ENCODE measurements at places on chromosomes 16 and 17.
A peak's percentile ranks its signal among the peaks of the same experiment; 100 is the strongest.

DNA sequence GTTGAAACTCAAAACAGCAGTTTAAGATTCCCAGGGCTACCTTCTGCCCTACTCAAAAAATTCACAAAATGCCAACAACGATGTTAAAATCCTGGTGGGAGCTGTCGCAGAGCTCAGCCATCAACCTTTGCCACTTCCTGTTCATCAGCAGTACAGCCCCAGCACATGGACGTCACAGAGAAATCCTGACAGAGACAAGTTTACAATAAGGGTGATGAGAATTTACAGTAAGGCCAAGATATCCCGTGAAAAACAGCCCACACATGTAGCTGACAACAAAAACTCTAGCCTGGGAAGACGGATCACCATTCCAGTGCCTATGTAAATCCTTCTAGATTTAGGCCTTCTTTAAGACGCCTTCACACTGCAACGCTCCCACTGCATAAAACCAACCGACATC is 18.8 kb downstream of the USP22 start:
- DNase-seq, result no peak

DNA sequence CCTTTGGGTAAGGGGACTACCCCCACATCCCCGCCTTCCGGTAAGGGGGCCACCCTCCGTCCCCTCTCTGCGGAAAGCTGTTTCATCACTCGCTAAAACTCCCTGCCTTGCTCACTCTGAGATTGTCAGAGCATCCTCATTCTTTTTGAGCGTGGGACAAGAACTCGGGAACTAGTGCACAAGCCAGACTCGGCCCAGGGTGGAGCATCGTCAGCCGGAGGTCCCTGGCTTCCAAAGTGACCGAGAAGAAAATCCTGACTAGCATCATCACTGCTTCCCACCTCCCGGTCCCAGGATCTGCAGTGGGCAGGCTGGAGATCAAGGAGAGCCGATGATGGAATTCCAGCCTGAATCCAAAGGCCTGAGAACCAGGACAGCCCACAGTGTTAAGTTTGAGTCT is 380.3 kb downstream of the SEC14L1 start:
- no peak for DNase-seq

DNA sequence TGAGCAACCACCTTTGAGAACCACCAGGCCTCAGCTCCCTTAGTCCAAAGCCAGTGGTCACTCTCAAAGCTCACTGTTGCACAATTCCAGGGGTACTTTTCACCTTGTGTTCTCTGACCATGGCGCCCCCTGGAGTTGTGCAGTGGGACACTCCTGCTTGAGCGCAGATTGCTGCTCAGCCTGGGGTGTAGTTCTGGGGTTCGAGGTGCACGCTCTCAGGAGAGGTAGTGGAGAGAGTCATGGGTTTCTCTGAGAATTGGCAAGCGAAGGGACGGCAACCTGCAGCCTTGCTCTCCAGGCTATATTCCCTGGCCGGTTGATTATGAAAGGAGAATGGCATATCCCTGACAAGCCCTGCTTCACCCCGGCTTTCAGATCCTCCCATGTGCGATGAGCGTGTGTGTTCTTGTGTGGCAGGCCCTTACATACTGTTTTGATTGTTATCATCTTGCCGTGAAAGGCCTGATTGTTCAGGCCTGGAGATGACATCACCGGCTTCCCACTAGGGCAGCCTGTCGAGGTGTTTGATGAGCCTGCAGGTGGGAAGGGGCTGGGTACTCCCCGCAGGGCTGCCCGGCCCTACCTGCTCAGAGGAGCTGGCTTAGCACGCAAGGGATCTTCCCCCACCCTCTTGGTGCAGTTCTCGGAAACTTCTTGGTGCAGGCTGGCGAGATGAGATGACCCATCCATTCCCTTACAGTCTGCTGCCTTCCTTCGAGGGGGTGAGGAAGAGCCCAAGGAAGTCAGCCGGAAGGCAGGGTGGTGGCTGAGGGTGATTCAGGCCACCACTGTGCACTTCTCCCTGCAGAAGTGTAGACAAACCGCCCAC is 431.2 kb downstream of the SLC39A11 start:
- no peak for DNase-seq

DNA sequence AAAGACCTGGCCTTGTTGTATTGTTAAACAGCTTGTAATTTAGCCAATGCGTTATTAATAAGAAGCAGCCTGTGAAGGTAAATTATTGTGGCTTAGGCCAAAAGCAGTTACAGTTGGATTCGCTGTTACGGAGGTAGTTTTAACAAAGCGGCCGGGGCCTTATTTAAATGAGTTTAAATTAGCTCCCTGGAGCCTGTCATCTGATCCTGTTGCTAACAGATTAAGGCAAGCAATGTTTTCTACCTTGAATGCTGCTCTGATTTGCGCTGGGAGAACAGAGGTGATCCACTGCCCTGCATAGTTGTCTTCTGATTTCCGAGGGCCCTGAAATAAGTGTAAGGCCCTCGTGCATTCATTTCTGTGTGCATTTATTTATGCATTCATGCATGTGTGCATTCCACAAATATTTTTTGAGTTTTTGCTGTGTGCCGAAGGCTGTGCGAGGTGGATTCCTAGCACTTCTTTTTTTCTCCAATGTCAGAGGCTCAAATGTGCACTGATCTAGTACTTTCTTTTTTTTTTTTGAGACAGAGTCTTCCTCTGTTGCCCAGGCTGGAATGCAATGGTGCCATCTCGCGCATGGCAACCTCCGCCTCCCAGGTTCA is 10.9 kb downstream of the SEC14L5 start:
- no peak for DNase-seq

- no peak for DNase-seq
Measured at GRCh38 chr17:36942019-36942599, 4.8 kb downstream of the LHX1 start.

- DNase-seq, result no peak
Measured at GRCh38 chr17:75637143-75637538, 3.9 kb downstream of the SMIM5 start.

DNA sequence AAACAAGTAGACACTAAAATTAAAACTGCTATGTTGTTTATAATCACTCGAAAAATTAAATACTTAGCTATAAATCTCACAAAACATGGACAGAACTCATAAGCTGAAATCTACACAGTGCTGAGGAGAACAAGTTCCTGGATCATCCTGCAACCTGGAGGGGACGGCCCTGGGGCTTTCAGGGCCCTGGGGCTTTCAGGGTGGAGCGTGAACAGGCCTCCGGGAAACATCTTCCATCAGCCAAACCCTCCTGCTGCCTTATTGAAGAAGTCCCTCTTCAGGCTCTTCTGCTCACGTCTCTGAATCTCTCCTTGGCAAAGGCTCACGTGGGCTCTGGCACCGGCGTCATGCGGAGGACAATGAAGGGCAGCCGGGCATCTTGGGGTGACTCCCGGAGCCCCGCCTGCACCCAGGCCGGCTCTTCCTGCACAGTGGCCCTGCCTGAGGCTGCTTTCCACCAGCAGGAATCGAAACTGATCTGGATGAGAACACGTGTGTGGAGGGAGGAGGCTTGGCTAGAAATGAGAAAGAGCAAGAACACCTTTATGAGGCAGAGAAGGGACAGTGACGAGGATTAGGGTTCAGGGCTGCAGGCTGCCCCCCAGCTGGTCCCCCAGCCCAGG is 127.3 kb downstream of the CDRT15L2 start:
- no peak for DNase-seq

DNA sequence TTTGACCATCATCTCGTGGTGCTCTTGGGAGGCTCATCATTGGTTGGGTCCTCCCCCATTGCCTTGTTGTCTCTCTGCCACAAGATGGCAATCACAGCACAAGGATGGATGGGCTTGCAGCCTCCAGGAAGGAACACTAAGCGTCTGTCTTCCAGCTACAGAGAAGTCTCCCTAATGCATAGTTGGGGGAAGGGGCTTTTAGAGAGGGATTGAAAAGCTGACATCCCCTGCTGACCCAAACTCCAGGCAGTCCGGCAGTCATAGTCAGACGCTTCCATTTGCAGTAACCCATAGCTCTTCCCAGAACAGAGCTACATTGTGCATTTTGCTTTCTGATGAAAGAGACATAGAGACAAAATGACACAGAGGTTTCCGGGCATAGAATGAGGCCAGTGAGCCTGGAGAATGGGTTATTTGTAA is 111.4 kb downstream of the UTP18 start:
- no peak for DNase-seq

GRCh38 chr16:23959072-23959751 is 123.4 kb downstream of the PRKCB start:
- DNase-seq, result no peak

GRCh38 chr17:1820528-1821252 is 9.0 kb downstream of the SMYD4 start:
- DNase-seq, result peak; percentile 9

DNA sequence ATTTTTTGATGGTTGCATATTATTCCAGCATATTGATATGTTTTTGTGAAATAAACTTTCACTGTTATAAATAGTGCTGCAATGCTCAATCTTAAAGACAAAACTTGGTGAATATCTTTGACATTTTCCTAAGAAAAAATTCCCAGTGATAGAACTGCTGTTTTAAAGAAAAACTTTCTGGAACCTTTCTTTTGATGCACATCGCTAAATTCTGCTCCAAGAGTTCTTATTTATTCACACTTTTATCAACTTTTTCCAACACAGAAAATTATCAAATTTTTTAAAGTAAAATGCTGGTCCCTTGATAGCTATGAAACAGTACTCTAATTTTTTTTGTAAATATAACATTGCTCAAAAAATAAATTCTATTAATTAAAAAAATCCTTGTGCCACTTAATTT is 196.6 kb downstream of the HS3ST3A1 start:
- DNase-seq, result no peak

GRCh38 chr16:85522842-85523601 is 90.1 kb upstream of the GSE1 start:
- no peak for DNase-seq

DNA sequence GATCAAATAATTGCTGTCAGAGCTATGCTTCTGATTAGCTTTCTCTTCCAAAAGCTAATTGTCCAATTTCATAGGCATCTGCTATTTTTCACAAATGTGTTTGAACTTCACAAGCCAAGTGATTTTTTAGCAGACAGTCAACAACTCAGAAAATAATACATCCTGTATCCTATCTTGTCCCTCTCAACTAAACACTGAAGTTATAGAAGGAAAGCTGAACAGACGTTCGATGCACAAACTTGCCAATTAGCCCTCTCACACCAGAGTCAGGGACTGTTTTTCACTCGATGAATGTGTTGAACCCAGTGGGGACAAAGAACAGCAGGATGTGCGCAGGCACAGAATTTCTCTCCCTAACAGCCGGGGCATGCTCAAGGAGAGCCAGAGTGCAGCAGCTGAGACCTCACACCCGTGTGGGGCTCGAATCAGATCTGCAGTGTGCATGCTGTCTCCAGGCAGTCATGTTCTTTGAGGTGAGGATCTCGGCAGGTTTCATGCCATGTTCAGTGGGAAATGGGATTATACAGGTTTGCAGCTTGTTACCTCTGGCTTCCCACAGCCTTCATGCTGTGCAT is 246.7 kb upstream of the SDK2 start:
- DNase-seq, result no peak

GRCh38 chr16:84121007-84121406 is 4.3 kb upstream of the MBTPS1 start:
- DNase-seq, result no peak

- no peak for DNase-seq
Measured at GRCh38 chr17:74532115-74532514, 840 bp upstream of the CD300LB start.

- no peak for DNase-seq
Measured at GRCh38 chr17:34547453-34548063, 31.8 kb upstream of the TMEM132E start.

DNA sequence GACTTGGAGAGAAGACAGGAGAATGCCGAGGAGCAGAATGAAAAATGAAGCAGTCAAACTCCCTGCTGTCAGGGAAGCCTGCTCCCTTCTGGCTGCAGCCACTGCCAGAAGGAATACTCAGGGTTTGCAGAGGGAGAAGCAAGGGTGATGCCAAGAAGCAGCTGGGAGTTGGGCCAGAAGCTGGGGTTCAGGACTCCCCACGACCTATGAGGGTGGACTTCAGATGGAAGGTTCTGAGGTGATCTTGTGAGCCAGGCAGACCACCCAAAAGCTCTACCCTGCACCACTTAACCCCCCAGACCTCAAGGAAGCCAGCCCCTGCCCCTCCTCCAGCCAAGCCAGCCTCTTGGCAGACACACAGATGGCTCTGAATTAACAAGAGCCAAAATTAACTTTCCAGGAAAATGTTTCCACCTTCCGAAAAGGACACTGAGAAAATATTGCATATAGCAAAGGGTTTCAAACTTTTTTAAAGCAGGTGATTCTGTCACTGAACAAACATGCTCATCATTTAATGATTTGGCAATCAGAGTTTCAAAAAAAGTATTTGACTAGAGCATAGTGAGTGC is 126.0 kb upstream of the ERCC4 start:
- DNase-seq, result no peak

DNA sequence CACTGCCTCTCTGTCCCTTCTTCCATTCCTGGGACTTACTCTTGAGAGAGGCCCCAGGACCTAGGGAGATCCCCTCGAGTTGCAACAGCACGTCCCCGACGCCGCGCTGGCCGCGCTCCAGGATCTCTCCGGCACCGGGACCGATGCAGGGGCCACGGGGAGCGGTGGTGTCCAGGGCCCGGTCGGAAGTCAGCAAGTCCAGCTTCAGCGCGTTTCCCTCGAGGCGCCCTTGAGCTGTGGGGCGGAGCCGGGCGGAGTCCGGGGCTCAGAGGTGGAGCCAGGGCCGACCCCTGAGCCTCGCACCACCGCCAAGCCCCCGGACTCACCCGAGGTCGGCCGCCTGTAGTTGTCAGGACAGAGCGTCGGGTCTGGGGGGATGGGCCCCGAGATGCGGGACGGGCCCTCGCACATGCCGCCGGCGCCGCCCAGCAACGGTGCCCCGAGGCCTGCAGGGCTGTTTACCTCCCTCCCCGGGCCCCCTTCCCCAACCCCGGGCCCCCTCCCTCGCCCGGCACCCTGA is 458 bp downstream of the ENKD1 start:
- no peak for DNase-seq

DNA sequence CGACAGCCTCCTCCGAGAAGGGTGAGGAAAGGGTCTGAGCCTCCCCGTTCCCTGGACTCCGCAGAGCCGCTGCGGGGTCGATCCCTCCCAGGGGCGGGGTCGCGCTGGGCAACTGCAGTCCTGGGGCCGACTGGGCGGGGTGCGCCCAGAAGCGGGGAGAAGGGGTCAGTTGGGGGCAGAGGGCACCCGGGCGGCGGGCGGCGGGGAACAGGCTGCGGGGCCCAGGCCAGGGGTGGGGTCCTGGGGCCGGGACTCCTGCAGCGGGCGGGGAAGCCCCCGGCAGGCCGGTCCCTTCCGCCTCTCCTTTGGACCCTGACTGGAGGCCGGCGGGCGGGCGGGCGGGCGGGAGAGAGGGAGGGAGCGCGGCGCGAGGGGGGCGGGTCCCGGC is 352 bp downstream of the GGNBP2 start:
- no peak for DNase-seq
